ENCODE measurements at places on chromosomes 2 and 18.

- no peak for DNase-seq
Measured at GRCh38 chr2:136128905-136129304, 11.0 kb upstream of the CXCR4 start.

- DNase-seq = no peak
Measured at GRCh38 chr2:72981536-72981935, 64.2 kb downstream of the EMX1 start.

DNA sequence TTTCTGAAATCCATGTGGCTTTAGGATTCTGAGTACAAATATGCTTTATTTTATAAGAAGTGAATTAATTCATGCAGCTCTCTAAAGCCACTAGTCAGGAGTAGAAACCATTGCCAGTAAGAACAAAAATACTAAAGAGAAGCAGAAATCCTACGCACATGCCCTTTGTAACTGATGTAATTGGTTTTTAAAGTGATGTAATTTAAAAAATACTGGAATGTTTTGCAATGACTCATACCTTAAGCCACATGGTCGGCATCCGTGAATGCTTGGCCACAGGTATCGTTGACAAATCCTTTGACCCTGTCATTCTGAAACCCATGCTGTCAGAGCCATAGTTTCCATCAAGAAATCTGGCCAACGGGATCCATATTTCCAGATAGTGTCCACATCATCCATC, 213.3 kb downstream of the ACKR3 start:
- DNase-seq = no peak

DNA sequence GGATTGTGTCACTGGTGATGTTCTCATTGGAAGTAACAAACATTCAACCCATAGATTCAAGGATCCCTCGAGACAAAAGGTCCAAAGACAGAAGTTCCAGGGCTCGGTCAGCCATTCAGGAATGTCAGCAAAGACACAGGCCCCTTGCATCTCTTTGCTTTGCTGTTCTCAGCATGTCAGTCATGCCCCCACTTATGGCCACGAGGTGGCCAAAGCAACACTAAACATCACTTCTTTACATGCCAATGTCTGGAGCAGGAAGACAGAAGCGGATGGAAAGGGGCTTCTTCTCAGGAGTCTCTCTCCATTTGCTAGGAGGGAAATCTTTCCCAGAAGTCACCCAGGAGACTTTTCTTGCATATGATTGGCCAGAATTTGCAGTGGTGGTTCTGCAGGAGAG, 191.6 kb upstream of the SP5 start:
- no peak for DNase-seq

- DNase-seq = no peak
Measured at GRCh38 chr2:106970471-106971261, 84.7 kb upstream of the ST6GAL2 start.

DNA sequence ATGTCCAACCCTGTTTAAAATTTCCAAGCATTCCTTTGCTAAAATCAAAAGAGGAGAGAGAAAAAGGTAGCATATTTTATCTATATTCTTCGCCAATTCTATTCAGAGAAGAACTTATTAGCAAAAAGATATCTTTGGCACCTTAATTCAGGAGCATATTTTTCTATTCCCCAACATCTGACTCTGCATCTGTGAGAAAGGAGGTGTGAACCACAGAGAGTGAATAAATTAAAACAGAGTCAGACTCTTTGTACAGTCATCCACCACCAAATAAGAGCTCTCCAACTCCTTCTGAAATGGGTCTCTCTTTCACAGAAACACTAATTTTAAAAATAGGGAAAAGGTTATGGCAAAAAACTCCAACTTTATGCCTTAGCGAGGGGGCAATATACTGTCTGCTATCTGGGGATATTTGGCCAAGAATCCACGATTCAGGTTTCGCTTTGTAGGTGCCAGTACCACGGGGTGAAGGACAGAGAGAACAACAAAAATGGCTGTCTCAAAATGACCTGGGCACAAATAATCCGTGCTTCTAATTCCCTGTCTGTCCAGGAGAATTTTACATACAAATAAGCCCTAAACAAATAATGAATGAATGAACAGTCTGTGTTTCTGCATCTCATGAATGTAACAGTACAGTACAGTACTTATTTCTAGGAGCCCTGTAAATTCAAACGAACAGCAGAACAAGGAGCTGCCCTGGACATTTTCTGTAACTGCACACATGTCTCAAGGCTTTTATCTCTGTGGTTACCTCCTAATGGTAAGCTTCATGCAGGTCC, 43.4 kb downstream of the EPB41L3 start:
- DNase-seq = no peak

DNA sequence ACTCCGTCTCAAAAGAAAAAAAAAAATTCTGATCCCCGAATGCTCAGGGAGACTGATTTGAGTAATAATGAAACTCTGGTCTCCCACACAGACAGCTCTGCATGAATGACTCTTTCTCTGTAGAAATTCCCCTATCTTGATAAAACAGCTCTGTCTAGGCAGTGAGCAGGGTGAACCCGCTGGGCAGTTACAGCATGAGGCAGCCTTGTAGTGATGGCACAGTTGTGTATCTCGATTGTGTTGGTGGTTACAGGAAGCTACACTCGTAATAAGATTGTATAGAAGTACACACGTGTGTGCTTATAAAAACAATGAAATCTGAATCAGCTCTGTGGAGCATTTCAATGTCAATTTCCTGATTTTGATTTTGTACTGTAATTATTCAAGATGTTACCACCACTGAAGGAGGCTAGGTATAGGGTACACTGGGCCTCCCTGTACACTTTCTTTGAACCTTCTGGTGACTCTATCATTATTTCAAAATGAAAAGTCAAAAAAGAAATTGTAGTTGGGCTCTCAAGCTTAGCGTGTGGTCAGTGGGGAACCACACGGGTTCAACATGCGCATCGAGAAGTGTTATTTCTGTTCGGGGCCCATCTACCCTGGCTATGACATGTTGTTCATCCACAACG, 34.9 kb upstream of the ATP8B1 start:
- no peak for DNase-seq

DNA sequence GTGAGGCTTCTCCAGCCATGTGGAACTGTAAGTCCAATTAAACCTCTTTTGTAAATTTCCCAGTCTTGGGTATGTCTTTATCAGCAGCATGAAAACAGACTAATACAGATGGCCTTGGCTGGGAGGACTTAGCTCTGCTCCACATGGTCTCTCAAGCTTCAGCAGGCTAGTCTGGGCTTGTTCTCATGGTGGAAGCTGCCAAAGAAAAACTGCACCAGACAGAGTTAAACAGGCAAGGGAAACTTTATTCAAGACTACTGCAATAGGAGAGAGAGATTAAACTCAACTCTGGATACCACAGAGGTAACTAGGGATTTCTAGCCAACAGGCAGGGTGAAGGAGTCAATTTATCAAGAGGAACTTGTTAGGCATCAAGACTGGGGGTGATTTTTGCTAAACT, 142.1 kb downstream of the CABLES1 start:
- DNase-seq = no peak

DNA sequence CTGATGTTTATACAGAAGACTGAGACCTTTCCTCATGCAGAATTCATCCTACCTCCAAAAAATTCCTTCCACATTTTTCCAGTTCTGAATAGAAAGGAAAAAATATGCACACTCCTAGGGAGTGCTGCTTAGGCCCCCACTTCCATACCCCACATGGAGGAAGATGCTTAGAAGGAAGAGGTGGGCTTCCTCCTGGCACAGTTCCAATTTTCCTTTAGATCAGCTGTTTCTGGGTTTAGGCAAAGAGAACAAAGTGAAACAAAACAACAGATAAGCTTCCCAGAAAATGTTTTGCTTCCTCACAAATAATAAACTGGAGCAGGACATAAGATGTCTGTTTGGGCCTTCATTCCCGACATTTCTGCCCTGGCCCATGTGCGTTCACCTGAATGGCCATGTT, 172.6 kb downstream of the PRPF40A start:
- DNase-seq = no peak

DNA sequence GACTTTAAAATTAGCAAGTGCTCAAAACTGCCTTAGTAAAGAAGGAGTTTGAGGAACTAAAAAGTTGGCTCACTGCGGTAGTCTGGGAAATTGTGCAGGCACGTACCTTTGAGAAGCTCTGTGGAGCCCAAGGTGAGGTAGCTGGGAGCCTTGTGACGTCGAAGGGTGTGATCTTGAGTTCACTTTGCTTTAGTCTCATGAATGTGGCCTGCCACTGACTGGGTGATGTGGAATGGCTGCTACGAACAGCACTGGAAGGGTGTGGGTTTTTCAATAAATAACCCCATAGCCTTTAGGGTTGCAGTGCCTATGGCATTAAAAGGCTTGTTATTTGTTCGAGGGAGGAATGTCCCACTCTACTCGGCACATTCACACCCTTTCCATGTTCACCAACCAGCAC, 312.3 kb downstream of the PRKCE start:
- DNase-seq = no peak

- DNase-seq = no peak
Measured at GRCh38 chr18:68035774-68036522, 519.4 kb upstream of the DSEL start.

GRCh38 chr2:34660741-34661140, 1061.6 kb upstream of the FAM98A start:
- no peak for DNase-seq

- no peak for DNase-seq
Measured at GRCh38 chr2:202278036-202278760, 12.6 kb downstream of the NOP58 start.

- no peak for DNase-seq
Measured at GRCh38 chr2:28349546-28350165, 43.0 kb upstream of the FOSL2 start.

- no peak for DNase-seq
Measured at GRCh38 chr2:214255046-214255445, 155.8 kb upstream of the VWC2L start.

- no peak for DNase-seq
Measured at GRCh38 chr2:165610591-165611029, 141.1 kb downstream of the CSRNP3 start.

GRCh38 chr2:207983641-207984042, 41.7 kb downstream of the PLEKHM3 start:
- no peak for DNase-seq

GRCh38 chr2:6027066-6027465, 334.9 kb downstream of the SOX11 start:
- no peak for DNase-seq

DNA sequence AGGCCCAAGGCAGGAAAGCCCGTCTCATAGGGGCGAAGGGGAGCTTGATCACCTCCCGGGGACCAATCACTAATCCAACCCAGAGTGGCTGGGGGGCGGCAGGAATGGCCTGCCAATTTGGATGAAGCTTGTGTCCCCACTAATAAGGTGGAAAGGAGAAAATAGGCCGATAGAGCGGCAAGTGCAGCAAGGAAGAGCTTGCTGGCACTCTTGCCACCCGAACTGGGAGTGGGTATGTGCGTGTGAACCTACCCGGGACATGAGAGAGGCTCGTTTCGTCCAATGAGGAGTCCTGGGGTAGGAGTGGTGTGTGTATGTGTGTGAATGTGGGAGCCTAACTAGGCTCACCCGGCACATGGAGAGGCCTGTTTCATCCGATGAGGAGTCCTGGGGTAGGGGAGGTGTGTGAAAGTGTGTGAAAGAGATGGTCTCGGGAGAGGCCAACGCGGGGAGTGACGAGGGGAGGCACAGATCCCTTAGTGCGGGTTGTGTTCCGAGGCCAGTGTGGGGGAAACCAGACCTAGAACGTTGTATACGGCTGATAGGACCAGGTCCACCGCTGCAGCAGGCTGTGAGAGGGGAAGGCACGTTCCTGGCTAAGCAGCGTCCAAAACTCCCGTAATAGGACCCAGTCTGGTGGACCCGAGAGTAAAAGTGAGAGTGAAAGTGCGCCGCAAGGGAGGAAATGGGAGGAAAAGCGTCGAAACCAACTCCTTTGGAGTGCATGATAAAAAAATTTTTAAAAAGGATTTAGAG, 47.1 kb upstream of the SELENOI start:
- DNase-seq = peak; percentile 28

- DNase-seq = peak; percentile 9
Measured at GRCh38 chr2:197904446-197904845, 100.1 kb downstream of the PLCL1 start.

- no peak for DNase-seq
Measured at GRCh38 chr2:56379066-56379465, 195.3 kb downstream of the CCDC85A start.

DNA sequence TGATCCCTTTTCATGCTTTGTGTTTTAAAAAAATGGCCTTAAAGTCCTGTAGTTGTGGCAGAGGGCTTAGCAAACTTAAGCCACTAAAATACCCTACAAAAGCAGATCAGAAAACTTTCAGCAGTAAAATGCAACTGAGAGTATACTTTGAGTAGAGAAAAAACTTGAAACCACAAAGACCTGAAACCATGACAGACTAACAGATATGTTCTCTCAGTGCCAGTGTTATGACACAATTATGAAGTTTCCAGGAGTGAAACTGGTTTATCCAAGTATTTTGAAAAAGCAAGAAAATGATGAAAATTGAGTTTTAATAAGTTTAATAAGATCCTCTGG, 74.5 kb downstream of the SPRED2 start:
- no peak for DNase-seq

Data from activated T-cell treated with anti-CD3 and anti-CD28 coated beads for 4 hours (primary cell).